Smooth muscle cell of the brain vasculature (primary cell): ENCODE measurements at places on chromosomes 11 and 22.

DNA sequence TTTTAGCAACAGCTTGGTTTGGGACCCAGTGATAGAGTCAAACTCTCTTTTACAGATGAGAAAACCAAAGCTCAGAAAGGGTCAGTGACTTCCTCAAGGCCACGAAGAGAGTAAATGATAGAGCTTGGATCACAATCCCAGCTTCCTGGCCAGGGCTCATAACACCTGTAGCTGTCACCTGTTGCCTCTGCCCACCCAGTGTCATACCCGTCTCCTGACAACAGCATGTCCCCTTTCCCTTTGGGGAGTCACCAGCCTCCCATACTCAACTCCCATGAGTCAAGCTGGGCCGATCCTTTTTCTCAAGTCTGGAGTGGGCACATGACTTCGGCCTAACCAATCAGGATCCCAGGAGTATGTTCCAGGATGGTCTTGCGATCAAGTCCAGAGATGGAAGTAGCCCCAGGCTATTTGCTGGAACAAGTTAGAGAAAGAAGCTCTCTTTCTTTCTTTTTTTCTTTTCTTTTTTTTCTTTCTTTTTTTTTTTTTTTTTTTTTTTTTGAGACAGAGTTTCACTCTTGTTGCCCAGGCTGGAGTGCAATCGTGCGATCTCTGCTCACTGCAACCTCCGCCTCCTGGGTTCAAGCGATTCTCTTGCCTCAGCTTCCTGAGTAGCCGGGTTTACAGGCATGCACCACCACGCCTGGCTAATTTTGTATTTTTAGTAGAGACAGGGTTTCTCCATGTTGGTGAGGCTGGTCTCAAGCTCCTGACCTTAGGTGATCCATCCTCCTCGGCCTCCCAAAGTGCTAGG is 27.8 kb upstream of the MYH9 start:
- DNase-seq: no peak

DNA sequence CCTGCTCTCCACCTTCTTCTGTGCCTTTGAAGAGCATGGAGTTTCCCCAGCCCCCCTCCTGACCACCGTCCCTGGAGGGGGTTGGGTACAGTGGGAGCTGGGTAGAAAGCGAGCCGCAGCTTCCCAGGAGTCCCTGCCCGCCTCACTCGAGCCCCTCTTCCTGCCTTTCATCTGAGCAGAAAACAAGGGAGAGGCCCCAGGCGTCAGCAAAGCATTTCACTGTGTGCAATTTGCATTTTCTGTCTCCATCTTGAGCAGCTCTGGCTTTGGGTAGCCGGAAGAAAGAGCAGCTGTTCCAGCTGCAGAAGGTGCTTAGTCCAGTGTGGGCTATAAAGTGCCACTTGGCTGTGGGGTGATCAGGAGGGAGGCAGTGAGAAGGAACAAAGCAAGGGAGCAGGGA is 229.7 kb downstream of the CEP164 start:
- DNase-seq: no peak

DNA sequence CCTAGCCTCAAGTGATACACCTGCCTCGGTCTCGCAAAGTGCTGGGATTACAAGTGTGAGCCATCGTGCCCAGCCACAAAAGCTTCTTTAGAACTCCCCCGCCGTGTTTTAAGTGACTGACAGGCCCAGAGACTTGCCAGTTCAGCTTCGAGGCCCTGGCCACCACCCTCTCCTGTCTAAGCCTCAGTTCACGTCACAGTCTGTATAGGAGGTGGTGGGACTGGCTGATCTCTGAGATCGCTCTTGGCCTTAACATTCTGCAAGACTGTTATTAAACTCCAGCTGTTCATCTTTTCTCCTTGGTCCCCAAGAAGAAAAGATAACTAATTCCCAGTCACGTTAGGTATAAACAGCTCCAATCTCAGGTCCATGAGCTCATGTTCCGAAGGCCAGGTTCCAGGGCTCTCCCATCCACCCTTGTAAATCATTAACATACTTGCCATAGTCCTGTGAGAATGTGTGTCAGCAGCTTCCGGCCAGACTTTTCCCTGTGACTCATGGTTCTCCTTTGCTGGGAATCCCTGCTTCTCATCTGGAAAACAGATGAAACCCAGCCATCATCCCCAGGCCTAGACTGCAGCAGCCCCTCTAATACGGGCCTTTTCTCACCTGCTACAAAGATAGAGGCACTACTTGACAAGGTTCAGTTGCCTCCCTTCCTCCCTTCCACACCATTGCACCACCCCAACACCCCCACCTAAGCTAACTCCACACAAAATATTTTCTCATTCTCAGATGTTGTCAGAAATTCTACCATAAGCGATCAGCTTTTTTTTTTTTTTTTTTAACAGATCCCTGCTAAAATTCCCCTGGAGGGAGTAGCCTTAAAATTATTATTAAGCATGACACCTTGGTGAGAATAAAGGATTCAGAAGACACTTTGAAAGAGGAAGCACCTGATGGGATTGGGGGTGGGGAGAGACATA is 5.6 kb upstream of the KIAA0930 start:
- DNase-seq: no peak

- peak; percentile 61 for DNase-seq
Observed at GRCh38 chr11:16981651-16982194, 32.5 kb downstream of the PLEKHA7 start.

GRCh38 chr11:9708544-9708943 is 44.7 kb downstream of the SWAP70 start:
- DNase-seq: no peak

- no peak for DNase-seq
Observed at GRCh38 chr11:113182288-113182687, 132.1 kb upstream of the TTC12 start.

GRCh38 chr11:2763984-2764383 is 64.2 kb upstream of the KCNQ1OT1 start:
- DNase-seq: no peak

GRCh38 chr11:62925745-62926679 is 4.8 kb upstream of the CHRM1 start:
- DNase-seq: no peak

- DNase-seq: no peak
Observed at GRCh38 chr11:16082095-16083055, 274.0 kb downstream of the SOX6 start.

GRCh38 chr11:48051217-48051830 is 71.0 kb downstream of the PTPRJ start:
- no peak for DNase-seq

DNA sequence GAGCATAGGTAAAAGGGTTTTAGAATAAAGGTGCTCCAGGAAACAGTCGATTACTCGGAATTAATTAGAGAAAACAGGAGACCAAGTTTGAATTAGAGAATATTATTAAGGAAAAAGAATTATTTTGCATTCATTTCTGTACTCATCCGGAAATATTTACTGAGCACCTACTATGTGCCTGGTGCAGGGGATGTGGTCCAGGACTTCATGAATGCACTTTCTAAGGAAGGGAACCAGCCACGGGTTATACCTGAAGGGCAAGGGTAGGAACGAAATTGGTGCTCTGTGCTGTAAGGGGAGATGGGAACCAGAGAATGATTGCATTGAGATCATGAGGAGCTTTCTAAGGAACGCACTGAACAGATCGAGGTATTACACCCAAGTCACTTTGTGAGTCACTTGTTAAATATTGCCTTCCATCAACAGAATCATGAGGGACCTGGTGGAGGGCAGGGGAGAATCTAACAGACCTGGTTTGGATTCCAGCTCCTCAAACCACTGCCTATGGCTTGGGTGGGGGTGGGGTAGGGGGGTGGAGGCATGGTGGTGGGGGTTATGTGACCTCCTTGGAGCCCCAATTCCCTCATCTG is 40.9 kb downstream of the C11orf96 start:
- DNase-seq: no peak

- no peak for DNase-seq
Observed at GRCh38 chr11:92954003-92954402, 15.4 kb upstream of the MTNR1B start.

GRCh38 chr11:111421251-111421650 is 42.2 kb upstream of the POU2AF1 start:
- DNase-seq: no peak

DNA sequence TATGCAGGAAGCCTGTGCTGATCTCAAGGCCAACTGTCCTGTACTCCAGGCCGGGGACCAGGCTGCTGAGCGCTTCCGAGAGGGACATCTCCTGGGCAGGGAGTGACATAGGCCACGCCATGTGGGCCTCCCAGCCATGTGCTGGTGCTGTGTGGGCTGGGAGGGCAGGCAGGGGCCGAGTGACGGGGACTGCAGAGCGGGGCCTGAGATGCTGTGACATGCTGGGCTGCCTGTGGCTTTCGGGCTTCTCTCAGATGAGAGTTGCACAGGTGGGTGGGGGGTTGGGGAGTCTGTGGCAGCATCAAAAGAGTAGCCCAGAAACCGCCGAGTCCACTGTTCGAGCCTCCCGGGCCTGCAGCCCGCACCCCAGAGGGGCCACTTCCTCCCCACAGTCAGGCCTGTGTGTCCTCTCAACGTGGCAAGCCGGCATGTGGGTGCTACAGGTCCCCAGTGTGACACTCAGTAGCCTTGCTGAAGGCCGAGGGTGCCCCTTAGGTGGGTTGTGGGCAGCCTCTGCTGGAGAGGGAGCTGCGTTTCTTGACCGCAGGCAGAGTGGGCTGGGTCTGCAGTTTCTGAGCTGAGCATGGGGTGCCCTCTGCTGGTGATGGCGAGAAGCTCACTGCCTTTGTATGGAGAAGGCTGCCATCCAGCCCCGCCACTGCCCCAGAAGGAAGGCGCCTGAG is 101.2 kb downstream of the BCR start:
- peak; percentile 44 for DNase-seq

DNA sequence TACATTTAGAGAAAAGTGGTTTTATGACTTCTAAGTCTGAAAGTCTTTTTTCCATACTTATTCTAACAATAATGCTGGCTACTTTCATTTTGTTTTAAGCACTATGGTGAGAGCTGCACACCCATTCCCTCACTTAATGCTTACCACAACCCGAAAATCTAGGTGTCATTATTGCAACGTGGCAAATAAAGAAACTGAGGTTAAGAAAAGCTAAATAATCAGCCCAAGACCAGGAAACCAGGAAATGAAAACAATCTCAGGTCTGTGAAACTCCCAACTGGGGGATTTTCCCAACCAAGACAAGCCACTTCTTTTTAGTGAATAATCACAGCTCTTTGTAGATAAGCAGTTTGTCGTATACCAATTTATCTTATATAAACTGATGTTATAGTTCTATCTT is 126.3 kb downstream of the SLC1A2 start:
- no peak for DNase-seq

GRCh38 chr11:85749884-85750283 is 61.1 kb downstream of the SYTL2 start:
- no peak for DNase-seq

- DNase-seq: peak; percentile 10
Observed at GRCh38 chr11:112226831-112227401, 688 bp downstream of the PTS start.

- DNase-seq: no peak
Observed at GRCh38 chr11:88326099-88326498, 11.4 kb downstream of the CTSC start.

DNA sequence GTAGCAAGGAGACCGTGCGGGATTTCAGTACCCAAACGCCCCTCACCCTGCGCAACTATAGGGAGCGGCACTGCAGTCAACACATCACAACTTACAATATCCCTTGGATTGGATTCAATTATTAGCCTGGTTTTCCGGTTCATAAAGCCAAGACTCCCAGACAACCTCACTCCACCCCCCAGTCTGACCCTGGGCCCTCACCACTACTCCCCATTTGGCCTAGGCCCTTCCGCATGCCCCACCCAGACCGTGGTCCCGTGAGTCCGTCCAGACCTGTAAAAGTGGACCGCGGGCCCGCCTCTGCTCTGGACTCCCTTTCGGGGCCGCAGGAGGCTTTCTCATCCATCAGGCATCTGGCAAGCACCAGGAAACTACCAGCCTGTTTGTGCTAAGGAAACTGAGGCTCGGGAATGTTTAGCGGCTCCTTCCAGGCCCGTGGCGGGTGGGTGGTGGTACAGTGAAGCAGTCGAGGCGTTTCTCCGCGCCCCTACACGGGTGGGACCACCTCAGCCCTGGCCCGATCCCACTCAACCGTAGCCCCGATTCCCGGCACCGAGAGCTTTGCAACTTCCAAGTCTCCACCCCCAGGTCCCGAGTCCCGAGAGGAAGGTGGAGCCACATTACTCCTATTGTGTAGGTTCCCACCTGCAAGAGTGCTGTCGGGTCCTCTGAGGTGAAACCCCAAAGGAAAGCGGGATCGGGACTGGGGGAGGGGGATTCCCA is 679 bp upstream of the DPP3 start:
- DNase-seq: no peak

DNA sequence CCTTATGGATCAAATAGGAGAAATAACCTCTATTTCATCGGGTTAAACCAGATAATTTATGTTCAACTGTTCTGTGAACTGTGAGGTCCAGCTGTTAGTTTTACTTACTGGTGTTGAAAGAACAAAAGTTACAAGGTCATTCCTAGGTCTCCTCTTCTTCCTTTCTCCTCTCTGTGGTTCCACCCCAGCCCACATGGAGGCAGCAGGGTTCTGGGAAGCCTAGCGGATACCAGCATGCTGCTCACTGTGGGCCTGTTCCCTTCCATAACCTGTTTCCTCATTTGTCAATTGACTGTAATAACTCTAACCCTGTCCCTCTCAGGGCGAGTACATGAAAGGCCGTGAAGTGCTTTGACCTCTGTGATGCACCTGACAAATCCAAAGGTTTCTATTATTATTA is 27.8 kb downstream of the RELT start:
- DNase-seq: no peak

GRCh38 chr11:112477581-112478317 is 217.1 kb upstream of the PLET1 start:
- no peak for DNase-seq

- no peak for DNase-seq
Observed at GRCh38 chr11:128026596-128026995, 560.8 kb downstream of the ETS1 start.

DNA sequence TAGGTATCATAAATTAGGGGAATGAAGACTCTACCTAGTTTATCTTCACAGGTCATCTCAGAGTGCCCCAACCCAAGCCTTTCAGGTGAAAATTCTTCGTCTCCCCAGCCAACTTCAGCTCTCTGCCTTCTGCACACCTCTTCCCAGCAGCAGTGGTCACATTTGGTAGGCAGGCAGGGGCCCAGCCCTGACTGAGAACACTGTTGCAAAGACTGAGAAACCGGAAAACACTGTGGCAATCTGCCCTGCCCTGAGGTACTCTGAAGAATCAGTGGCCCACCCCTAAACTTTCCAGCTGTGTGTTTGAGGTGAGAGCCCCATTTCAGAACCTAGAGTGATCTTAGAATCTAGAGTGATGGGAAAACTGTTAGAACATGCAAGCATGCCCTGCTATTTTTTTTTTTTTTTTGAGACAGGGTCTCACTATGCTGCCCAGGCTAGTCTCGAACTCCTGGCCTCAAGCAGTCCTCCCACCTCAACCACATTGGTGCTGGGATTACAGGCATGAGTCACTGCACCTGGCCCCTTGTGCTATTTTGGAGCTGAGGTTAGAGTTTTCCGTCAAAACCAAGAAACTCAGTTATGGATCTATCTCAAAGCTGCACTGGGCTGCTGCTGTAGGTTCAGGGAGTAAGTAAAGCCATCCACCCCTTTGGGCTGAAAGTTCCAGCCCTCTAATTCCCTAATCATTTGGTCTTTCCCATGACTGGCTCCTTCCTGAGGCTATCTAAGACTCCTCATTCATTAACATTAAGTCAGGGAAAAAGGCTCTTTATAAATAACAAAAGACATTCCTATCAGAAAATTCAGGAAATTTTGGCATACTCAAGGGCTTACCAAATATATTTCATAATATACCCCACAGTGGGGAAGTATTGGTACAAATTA is 1.7 kb upstream of the LDHA start:
- no peak for DNase-seq
